Amygdala (tissue), 56 donors: ENCODE measurements at places on chromosomes 7 and 10.

GRCh38 chr10:88598055-88598454 lies 11.5 kb downstream of the LIPJ start:
- DNase-seq, result no peak

DNA sequence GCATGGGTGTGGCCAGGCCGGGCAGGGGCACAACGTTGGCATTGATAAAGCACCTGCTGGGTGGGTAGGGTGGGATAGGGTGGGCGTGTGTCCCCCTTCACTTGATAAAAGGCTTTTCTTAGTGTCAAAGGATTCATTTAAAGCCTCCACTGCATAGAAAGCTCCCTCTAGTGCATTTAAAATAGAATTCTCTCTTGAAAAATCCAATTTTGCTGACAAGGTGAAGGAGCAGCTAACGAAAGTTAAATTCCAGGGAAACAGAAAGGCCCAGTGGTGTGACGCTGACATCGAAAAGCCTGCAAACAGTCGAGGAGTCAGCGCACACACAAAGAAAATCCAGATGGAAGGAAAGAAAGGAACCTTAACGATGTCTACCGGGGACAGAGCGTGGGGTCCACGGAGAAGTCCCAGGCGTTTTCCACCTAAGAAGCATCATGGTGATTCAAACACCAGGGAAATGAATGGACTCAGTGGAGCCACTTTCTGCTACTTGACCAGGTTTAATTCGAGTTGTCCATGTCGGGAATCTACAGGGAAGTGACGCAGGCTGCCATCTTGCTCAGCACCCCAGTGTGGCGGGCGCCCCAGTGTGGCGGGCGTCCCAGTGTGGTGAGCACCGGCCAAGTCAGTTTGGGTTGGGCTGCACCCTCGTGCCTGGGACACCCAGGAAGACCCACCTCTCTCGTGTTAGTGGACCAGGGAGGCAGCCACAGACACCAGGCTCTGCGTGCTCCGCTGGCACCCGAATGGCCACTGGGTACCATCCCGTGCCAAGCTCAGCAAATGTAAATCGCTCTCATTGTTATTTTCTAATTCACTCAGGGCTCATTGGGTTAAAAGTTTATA lies 217.8 kb downstream of the DNAJB6 start:
- DNase-seq, result no peak

DNA sequence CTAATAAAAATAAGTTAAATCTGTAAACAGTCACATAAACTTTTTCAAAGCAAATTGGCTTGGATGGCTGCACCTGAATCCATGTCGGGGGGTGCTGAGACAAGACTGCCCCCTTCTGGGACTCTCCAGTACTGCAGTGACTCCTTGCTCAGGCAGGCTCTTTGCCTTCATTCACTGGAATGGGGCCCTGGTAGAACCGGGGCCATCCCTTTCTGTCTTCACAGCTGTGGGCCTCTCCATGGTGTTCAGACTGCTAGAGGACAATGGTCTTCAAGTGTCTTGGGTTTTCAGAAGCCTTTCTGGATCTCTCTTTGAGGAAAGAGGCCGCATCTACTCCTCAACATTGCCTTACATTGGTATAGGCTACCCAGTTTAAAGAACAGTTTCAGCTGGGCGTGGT lies 16.1 kb upstream of the IMPDH1 start:
- DNase-seq, result no peak

DNA sequence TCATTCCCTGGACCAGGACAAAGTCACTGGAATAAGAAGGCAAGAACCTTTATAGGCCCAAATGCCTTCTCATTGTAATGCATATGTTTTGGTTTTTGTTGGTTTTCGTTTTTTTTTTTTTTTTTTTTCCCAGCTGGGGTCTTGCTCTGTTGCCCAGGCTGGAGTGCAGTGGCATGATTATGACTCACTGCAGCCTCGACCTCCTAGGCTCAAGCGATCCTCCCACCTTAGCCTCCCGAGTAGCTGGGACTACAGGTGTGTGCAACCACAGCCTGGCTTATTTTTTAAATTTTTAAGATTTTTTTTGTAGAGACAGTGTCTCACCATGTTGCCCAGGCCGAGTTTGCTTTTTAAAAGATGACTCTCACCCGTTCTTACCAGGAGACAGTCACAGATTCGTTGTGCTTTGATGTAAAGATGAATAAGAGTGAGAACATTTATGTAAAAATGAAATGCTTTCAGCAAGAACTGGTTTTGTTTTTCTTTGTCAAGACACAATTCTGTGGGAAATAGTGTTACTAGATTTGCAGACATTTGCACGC lies 7.6 kb downstream of the IQCE start:
- no peak for DNase-seq

DNA sequence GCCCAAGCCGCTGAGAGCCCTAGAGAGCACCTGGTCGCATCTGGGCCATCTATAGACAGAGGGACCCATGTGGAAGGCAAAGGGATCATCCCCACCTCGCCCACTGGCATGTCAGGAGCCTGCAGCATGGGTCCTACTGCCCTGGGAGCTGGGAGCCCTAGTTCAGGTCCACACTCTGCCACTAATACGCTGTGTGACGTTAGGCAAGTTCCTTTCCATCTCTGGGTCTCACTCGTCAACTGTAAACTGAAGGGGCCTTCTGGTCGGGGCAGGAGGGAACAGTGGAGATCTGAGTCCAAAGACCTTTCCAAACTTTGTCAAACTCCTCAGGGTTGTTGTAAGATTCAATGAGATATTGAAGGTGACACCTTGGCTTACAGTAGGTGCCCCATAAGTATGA lies 23.4 kb downstream of the UNC5B start:
- no peak for DNase-seq

GRCh38 chr10:36033808-36034207 lies 391.7 kb upstream of the FZD8 start:
- DNase-seq, result no peak

- no peak for DNase-seq
Observed at GRCh38 chr10:89262086-89263051, 10.8 kb upstream of the LIPA start.

DNA sequence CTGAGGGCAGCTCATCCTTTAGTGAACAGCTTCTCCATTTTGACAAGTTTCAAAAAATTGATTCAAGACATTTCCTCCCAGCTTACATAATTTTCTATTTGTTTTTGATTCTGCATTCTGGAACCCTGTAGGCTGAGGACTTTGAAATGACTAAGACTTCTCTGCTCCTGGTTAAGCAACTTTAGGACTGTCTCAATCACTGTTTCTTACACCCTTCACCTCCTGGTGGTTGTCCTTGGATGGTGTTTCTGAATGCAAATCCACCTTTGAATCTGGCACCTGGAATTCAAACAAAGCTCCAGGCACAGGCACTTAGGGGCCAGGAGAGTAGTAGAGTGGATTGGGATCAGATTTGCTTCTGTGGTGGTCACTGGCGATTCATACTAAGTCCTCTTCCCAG lies 595.5 kb downstream of the LRMDA start:
- DNase-seq, result no peak

DNA sequence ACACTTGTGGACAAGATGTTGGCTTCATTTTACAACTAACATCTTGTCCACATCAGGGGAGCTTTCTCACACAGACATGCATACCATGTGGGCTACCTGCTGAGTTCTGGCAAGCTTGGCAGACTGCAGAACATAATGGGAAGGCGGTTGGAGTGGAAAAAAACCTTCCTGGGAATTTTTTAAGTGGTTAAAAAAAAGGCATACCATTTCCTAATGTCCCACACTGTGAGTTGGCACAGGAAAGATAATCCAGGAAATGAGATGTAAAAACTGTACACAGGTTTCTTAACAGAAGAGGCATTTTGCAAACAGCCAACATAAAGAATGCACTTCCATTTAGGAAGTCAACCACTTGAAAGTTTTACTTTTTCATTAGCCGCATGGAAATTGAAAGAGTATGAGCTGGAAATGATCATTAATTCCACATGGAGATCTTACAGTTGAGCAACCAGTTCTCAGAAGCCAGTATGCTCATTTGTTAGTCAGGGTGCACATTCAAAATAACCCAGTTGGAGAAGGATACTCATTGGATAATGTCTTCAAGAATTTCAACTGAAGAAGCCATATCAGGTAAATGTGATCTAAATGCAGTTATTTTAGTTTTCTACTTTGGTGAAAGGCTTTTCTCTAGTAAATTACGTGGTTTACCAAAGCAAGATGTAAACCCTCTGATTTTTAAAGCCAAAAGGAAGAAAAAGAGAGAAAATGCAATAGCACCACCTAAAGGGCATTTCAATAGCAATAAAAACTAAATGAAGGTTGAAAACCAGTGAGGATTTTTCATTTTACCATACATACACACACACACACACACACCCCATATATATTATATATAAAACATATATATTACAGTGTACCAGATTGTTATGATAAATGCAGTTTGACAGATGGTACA lies 194.0 kb downstream of the TAX1BP1 start:
- DNase-seq, result no peak

- no peak for DNase-seq
Observed at GRCh38 chr7:157438121-157439025, 101.6 kb downstream of the DNAJB6 start.

GRCh38 chr10:6588082-6588481 lies 8.0 kb upstream of the PRKCQ start:
- no peak for DNase-seq

- no peak for DNase-seq
Observed at GRCh38 chr10:72146071-72146470, 57.7 kb upstream of the SPOCK2 start.

- no peak for DNase-seq
Observed at GRCh38 chr7:108348913-108349312, 107.3 kb downstream of the NRCAM start.

DNA sequence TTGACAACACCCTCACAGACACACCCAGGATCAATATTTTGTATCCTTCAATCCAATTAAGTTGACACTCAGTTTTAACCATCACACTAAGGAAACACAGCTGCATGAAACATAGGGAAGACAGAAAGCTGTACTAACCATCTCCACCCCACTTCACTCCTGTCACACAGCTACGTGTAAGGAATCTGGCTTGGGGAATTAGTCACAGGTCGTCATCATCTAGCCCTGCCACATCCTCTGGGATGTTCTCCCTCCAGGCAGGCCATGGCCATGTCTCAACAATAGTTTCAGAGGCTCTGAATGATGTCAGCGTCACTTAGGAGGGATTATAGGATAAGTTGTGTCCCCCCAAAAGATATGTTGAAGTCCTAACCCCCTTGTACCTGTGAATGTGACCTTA lies 10.8 kb upstream of the SEMA3C start:
- no peak for DNase-seq

DNA sequence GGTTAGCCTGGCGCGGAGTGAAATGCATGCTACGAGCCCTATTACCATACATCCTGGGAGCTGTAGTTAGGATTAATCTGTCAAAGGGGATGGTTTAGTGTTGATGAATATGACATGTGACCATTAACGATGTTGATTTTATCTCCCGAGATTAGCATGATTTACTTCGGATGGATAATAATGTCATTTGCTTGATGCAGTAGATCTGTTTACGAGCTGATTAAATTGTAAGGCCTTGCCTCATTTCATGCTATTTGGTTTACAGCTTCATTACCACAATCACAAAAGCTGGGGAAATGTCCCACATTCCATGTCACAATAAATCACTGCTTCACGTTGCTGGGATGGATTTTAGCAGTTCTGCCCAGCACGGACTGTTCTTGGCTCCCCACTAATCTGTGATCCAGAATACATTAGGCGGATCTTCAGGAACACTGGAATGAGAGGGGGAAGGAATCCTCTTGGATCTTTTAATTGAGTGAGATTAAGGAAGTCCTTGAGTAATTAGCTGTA lies 22.3 kb downstream of the ZNF503 start:
- DNase-seq, result no peak
